Urothelium cell line (cell line): ENCODE measurements at places on chromosomes 3 and 15.

DNA sequence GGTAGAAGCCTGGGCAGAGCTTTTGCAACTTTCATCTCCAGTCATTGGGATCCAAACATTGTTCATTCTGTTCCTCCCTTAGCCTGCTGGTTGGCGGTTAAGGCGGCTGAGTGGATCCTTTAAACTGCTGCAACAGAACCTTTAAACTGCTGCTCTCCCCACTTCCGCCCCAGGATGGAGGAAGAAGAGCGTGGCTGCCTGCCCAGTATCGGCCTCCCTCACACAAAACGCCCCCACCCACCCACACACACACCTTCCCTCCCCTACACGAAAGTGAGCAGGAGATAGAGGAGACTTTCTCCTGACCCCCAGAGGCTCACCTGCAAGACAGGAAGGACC lies 460 bp upstream of the ZMAT3 start:
- peak; percentile 42 for DNase-seq

DNA sequence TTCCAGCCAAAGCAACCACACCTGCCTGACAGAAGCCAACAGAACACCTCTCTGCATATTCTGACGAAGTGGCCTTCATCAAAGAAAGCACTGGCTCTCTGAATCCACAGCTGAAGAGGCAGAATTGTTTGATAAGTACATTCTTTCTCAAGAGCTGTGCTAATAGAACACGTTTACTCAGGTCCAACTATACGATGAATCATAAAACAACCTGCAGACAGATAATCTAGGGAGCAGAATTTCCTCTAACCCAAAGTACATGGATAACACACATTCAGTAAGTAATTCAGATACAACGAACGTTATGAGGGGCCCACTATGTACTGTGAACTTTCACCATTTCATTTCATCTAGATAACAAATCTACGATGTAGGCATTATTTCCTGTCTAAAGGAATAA lies 25.4 kb downstream of the ALDH1A2 start:
- DNase-seq: no peak

DNA sequence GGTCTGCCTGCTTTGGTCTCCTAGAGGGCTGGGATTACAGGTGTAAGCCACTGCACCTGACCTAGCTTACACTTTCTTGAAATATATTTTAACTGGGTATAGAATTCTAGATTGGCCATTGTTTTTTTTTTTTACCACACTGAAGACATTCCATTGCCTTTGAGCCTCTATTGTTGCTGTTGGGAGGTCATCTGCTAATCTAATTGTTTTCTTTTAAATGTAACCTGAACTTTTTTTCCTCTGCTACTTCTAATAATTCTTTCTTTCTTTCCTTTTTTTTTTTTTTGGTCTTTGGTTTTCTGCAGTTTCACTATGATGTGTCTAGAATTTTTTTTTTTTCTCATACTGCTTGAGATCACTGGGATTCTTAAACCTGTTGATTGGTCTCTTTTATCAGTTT lies 28.1 kb downstream of the ERICH6 start:
- DNase-seq: no peak

DNA sequence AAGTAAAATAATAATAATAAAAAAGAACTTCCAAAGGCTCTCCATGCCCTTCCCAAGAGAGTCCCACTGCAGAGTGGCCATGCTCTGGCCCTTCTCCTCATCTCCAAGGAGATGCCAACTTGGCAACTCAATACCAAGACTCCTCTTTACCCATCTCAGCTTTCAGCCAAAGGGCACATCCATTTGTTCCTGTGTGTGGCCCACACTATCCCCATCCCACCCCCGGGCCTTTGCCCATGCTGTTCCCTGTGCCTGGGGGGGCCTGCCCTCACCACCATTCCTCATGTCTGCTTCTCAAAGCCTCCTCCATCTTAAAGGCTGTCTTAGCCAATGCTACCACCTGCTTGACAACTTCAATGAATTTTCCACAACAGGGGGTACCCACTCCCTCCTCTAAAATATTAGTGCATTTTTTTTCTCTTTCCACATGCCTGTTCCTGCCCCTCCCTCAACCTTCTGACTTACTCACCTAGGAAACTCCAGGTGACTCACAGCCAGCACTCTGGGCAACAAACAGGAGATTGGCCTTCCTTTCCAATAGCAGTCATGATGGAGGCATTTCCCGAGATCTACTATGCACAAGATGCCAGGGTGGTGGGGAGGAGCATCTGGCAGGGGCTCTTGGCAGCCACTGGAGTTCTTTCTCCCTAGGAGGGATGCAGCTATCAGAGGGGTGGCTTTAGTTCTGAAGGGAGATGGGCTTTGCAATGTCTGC lies 109.4 kb upstream of the SMAD3 start:
- DNase-seq: peak; percentile 78
